Stimulated activated CD8-positive, alpha-beta memory T cell treated with anti-CD3 and anti-CD28 coated beads, Interleukin-4, amount 100 ng/mL, for 1 hour (primary cell): ENCODE measurements at places on chromosomes 12 and 14.

DNA sequence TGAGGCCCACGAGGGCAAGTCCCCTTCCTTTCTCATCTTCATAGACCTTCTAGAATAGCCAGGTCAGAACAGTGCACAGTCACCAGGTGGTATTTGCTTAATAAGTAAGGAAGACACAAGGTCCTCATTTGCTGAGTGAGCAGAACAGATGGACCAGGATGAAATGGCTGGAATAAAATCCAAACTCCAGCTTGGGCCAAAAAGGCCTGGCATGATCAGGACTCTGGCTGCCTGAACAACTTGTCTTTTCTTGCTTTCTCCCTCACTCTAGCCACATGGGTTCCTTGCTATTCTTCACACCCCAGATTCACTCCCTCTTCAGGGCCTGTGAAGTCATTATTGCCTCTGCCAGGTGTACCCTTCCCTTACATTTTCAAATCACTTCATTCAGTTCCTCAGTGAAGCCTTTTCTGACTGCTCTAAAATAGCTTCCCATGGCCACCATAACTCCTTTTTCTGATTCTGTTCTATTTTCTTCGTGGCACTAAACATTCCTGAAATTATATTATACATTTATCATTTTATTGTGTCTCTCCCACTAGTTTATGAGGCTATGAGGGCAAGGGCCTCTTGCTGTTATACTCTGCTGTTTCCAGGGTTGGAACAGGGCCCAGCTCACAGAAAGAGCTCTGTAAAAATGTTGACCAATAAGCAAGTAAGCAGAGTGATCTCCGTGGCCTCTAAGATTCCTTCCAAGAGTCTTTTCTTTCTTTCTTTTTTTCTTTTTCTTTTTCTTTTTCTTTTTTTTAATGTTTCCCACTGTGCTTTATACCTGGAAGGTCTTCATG is 150.8 kb downstream of the TTC8 start:
- no peak for DNase-seq

DNA sequence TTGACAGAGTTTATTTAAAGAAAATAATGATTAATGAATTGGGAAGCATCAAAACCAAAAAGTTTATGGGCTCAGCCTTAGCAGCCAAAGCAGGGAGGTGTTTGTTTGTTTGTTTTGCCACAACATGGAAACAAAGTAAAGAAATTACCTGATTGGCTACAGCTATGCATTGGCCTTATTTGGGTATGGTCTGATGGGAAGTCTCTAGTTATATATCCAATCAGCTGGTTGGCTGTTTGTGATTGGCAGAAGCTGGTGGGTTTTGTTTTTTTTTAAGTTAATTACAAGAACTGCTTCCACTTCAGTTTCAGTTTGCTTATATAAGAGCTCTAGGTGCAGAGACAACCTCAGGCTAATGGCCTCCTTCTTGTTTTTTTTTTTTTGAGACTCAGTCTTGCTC is 4.6 kb upstream of the LEMD3 start:
- DNase-seq, result no peak

GRCh38 chr12:125852116-125852515 is 786.9 kb downstream of the AACS start:
- DNase-seq, result no peak

GRCh38 chr12:75779891-75780496 is 251.6 kb downstream of the PHLDA1 start:
- DNase-seq, result no peak

- no peak for DNase-seq
Observed at GRCh38 chr14:96895658-96896271, 98.6 kb downstream of the VRK1 start.

GRCh38 chr12:4530982-4531586 is 7.6 kb upstream of the RAD51AP1 start:
- no peak for DNase-seq

GRCh38 chr12:29299633-29300032 is 81.3 kb downstream of the ERGIC2 start:
- DNase-seq, result no peak

- no peak for DNase-seq
Observed at GRCh38 chr12:33192226-33192625, 247.4 kb downstream of the SYT10 start.

- no peak for DNase-seq
Observed at GRCh38 chr14:74080820-74081460, 3.3 kb downstream of the ALDH6A1 start.

- DNase-seq, result no peak
Observed at GRCh38 chr12:20627001-20627588, 68.0 kb upstream of the SLCO1C1 start.

DNA sequence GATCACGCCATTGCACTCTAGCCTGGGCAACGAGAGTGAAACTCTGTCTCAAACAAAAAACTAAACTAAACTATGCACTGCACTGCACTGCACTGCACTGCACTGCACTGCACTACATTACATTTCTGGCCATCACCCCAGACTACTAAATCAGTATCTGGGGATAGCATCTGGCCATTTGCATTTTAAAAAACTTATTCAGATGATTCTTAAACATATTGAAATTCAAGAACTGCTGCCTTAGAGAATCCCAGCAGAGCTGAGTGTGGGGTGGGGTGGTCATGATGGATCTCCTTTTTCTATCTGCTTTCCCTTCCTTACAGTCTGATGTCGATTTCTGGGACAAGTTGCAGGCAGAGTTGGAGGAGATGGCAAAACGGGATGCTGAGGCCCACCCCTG is 13.6 kb downstream of the PEX5 start:
- DNase-seq, result no peak

DNA sequence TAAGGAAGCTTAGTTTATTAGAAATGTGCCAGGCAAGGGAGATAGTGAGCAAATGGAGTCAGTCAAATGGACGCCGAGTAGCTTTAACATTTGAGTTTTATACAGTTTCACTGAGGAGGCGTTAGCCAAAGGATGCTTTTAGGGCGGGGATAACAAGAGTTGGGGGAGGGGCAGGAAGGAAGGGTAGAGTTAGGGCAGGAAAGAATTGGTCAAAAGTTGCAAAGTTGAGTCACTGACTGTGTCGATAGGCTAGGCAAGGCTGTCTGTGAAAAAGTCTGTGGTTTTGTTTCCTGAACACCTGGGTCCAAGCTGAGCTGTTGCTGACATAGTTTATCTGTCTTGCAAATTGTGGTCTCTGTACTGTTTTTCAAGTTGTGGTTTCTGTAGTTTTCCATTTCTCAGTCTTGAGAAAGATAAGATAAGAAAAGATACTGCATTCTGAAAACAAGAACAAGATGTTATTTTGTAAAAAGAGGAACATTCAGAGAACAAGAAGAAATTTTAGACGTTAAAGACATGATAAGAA is 62.6 kb upstream of the RESF1 start:
- DNase-seq, result peak; percentile 73

DNA sequence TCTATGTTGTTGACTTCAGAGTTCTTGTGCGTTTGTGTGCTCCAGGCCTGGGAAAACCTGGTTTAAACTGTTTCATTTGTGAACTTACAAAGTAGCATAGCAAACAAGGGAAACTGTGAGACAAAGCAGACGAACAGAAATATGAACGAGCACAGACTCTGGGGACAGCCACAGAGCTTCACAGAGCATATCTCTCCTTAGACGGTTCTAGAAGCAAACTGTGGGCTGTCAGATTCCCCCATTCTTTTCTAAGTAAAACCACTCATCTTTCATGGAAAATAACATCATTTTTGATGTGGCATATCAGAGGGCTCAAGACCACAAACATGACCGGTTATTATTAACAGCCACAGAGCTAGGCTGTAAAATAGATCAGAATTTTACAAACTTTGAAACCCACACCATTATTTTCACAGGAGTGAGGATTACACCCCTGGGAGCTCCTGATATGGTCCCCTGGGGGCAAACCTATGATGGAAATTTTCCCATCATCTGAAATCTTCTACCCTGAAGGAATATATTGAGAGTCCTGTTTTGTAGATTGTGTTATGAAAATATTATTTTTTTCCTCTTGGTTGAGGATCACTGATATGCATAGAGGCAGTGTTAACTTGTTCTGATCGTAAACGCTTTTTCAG is 102.0 kb downstream of the ADGRD1 start:
- DNase-seq, result no peak

DNA sequence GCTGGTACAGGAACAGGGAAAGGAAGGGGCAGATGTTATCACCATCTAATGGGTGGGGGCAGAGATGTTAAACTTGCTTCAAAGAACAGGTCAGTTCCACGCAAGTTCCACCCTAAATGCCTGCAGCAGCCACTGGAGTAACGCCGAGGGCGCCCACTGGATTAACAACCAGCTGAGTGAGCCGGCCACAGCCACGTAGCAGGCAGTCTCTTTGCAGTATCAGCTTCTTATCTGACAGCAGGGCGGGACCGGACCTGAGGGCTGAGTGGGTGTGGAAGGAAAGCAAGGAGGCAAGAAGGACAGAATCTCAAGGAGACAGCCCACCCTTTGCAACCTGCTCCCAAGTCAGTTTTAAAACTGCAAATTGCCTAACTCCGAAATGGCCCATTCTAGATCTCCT is 38.4 kb upstream of the FOXN3 start:
- no peak for DNase-seq

DNA sequence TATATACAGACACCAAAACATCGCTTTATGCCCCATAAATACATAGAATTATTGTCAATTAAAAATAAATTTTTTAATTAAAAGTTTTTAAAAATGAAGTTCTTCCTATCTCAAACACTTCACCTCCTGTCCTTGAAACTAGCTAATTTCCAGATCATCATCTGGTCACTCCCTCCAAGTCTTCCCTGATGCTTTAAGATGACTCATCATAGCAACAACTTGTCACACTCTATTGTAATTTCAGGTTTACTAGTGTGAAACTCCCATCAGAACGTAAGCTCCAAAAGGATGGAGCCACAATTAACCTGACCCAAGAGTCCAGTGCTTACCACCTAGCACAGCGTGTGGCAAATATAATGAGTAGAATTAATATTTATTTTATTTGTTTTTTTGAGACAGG is 16.3 kb downstream of the GXYLT1 start:
- no peak for DNase-seq

DNA sequence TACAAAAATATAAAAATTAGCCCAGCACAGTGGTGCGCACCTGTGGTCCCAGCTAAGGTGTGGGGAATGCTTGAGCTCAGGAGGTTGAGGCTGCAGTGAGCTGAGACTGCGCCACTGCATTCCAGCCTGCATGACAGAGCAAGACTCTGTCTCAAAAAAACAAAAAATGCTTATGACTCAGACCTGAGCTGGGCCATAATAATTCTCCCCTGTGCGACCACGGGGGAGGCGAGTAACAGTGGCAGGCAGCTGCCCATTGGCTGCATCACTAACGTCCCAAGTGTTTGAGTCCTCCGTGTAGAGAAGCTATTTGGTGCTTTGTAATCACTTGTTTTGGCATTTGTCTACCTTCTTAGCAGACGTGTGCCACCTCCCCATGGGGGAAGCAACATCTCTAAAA is 24.9 kb downstream of the PSMC1 start:
- DNase-seq, result no peak

GRCh38 chr12:112468046-112468445 is 49.3 kb downstream of the PTPN11 start:
- DNase-seq, result no peak

- no peak for DNase-seq
Observed at GRCh38 chr14:65815127-65815526, 402.6 kb downstream of the FUT8 start.

DNA sequence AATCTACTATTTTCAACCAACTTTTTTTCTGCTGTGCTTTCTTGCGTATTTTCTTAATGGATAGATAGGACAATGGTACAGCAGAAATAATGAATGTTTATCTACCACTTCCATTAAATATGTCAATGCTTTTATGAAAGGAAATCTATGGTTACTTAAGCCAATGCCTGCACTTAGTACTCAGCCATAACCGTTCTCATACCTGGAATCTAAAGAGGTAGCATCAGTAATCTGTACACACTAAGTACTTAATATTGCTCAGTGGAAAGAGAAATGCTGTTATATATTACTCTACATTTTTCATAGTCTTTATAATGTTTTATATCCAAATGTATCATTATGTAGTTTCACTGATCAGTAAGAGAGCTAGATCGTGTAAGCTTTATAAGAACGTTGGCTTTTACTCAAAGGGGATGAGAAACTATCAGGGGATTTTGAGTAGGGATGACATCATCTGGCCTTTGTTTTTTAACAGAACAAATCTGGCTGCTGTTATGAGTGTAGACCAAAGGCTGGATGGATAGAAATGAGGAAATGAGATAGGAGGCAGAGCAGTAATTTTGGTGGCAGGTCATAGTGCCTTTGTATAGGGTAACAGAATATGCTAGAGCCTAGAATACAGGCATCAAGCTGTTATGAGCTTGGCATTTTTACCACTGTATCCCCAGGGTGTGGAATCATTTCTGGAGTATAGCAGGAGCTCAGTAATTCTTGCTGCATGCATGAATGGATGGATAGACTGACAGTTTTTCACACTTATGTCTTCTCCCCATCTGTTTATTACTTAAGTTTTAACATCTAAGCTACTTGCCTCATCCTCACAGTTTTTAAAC is 34.0 kb downstream of the ALG10B start:
- no peak for DNase-seq

- DNase-seq, result peak; percentile 47
Observed at GRCh38 chr12:6607751-6608591, 792 bp upstream of the CHD4 start.

GRCh38 chr14:74978416-74978947 is 23.1 kb upstream of the PGF start:
- DNase-seq, result no peak

- DNase-seq, result no peak
Observed at GRCh38 chr12:32502693-32503502, 103.5 kb downstream of the FGD4 start.

DNA sequence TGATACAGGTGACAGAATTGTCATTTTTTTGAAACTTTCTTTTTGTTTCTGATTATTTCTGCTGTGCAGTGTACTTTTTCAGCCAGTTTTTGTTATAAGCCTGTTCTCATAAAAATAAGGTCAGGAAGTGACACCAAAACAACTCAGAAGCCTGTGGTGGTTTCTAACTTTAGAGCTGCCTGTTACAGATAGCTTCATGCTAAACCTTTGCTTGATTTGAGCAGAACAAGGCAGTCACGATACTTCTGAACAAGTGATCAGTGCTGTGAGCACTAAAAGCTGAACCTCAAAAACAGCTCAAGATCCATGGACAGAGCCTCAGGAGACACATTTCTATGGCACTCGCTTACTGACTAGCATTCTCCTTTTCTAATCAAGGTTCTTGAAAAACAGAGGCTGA is 82.0 kb downstream of the PRKCH start:
- no peak for DNase-seq

- DNase-seq, result no peak
Observed at GRCh38 chr12:86666316-86666715, 410.1 kb upstream of the MGAT4C start.

GRCh38 chr14:22412926-22413411 is 176.1 kb downstream of the DAD1 start:
- DNase-seq, result no peak

- no peak for DNase-seq
Observed at GRCh38 chr14:81313200-81313599, 86.9 kb downstream of the STON2 start.

DNA sequence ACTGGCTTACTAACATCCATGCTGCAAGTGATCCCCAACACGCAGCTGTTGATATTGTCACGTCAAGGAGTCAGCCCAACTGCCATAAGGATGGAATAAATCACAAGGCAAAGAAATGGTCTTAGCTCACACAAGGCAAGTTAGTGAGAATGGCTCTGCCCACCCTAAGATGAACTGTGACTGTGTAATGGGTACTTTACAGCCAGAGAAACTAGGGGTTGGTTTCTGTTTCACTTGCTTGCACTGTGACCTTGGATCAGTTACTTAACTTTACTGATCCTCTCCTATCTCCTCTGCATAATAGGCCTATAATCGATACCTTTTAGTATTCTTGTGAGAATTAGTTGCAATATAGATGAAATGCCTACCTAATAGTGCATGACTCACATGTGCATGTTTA is 52.2 kb upstream of the ANO2 start:
- no peak for DNase-seq

- DNase-seq, result no peak
Observed at GRCh38 chr12:39065455-39065854, 160.1 kb upstream of the CPNE8 start.
